ENCODE measurements at places on chromosomes 4 and X. TPM values are rescaled to one million over a fixed set of nuclear protein-coding genes. Genes with fewer than 3 reads are reported as not detected.

Gene ODAPH
- polyA plus RNA-seq, result not detected

Gene CEP44
- 15.7 TPM for polyA plus RNA-seq

Gene ATP1B4
- 296 TPM for polyA plus RNA-seq

Gene PRAF2
- polyA plus RNA-seq, result 20.3 TPM

Gene OPN1MW
- not detected for polyA plus RNA-seq

GRCh38 chr4:102527695-102528283 lies 26.6 kb downstream of the NFKB1 start:
- DNase-seq, result no peak

DNA sequence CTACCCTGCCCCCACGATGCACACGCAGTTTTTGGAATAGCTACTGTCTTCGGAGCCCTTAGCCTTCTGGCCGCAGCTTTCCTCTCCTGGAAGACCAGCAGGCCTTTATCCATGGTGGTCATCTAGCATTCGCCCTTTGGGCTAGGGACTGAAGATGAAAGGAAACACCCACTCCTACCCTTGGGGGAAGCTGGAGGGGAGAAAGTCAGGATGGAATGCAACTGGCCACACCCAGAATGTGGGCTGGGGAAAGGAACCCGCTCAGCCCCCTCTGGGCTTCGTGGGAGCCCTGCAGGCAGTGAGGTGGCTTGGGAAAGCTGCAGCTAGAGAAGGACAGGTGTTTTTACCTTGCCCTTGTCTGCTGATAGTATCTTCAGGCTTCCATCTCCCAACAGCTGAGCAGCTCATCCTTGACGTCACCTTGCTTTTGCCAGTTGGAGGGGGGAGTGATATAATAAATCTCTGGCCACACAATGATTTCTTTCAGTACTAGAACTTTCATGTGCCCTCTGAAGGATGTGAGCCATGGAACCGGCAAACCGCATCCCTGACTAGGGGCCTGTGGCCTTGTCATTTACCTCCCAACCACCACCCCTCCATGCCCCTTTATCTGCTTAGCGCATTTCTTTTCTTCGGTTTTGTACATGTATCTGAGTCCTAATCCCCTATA lies 59.0 kb downstream of the ELF4 start:
- DNase-seq, result no peak

- no peak for DNase-seq
These were observed 316.7 kb upstream of the DIPK2B start for GRCh38 chrX:45517090-45517973.

- DNase-seq, result no peak
These were observed 125.7 kb downstream of the ZC4H2 start for GRCh38 chrX:64850371-64851082.

DNA sequence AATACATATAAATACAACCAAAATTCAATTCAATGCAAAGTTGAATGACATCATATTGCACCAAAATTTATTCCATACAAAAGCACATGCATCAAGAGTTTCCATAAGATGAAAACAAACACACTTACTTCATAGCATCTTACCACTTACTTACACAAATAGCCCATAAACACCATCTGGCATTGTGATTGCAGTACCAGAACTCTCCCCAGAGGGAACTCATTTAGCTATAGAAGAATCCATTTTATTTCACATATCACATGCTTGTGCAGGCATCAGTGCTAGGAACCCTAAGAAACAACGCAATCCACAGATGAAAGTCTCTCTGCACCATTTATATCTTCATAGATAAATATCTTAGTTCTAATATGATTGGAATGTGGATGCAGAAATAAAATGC lies 77.9 kb downstream of the SLC7A11 start:
- no peak for DNase-seq

- no peak for DNase-seq
These were observed 23.0 kb downstream of the GALNT7 start for GRCh38 chr4:173191623-173192041.

GRCh38 chr4:26206999-26207398 lies 113.8 kb upstream of the RBPJ start:
- DNase-seq, result no peak

DNA sequence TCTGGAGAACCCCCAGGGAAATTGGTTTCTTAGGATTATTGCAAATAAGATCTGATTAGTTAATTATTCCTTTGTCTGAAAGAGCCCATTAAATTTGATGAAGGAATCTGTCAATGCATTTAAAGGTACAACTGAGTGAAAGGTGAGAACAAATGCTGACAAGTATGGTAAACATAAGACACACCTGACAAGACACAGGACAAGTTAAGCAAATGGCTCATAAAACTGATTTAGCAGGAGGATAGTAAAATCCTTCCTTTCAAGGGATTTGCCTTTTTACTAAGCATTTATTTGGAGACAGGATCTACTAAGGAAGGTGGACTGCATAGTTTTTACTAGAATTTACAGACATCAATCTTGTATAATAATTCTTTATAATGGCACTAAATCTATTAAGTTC lies 553.9 kb downstream of the SPRY1 start:
- DNase-seq, result no peak

DNA sequence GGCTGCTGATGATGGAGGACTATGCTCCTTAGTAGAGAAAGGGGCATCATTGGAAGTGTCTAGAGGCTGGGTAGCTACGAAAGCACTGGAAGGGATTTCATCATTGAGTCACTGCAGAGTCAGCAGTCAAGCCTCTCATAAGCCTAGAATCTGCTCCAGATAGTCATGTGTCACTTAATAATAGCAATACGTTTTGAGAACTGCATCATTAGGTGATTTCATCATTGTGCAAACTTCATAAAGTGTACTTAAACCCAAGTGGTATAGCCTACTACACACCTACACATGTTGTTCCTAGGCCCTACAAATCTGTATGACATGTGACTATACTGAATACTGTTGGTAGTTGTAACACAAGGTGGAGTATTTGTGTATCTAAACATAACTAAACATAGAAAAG lies 165.6 kb downstream of the PTTG2 start:
- no peak for DNase-seq

- no peak for DNase-seq
These were observed 20.8 kb upstream of the ZCCHC12 start for GRCh38 chrX:118802857-118803256.

DNA sequence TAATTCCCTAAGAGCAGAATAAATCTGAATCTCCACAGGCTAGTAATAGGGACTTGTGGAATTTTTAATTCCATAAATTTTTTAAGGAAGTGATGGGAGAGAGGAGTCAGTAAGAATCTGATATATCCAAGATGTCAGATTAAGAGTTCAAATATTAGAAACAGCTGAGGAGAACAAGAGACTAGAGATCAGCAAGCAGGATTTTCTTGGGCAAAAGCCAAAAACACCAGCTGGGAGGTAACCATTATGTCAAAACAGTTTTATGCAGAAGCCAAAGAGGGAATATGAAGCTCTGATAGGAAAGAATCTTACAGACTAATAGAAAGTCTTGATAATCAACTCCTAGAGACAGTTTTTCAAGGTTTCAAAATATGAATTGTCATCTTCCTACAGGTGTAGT lies 72.2 kb upstream of the RBPJ start:
- peak; percentile 68 for DNase-seq

GRCh38 chr4:6342530-6343293 lies 73.1 kb downstream of the WFS1 start:
- peak; percentile 47 for DNase-seq

GRCh38 chr4:183968502-183968901 lies 63.4 kb downstream of the STOX2 start:
- DNase-seq, result no peak

- DNase-seq, result peak; percentile 32
These were observed 359.5 kb downstream of the C4orf33 start for GRCh38 chr4:129455482-129455881.

- no peak for DNase-seq
These were observed 190.0 kb upstream of the EMCN start for GRCh38 chr4:100707786-100708185.

DNA sequence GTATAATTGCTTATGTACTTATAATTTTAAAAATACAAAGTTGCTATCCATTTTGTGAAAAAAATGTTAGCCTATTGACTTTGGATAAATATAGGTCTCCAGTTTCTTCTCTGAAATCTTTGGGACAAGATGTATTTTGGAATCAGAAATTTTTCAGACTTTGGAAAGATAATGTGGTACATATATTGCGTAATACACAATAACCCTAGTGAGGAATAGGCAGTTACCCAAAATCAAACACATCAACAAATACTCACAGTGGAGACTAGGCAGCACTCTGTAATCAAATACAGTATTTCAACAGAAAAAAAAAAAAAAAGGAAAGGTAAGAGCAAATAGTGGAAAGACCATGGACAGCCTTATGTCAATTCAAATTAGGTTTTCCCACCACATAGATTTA lies 796.8 kb downstream of the ADGRL3 start:
- DNase-seq, result no peak

GRCh38 chrX:48956728-48957414 lies 536 bp downstream of the OTUD5 start:
- DNase-seq, result no peak

DNA sequence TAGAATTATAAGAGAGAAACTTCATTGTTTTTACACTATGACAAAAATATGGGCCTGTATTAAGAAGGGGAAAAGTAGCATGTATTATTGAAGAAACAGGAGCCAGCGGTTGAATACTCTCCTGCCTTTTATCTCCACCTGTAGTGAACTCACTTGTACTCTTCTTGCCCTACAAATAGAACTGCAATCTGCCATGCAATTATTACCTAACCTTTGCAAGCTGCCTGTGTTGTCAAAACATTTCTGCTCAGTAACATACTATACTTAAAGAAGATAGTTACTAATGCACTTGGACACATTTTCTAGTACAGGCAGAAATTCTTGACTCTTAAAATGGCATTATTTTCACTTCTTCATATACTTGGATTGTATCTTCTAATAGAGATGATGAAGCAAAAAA lies 818.4 kb upstream of the GRID2 start:
- DNase-seq, result no peak

GRCh38 chr4:14419516-14419915 lies 582.8 kb upstream of the CPEB2 start:
- no peak for DNase-seq

GRCh38 chrX:100381619-100382018 lies 28.5 kb downstream of the PCDH19 start:
- no peak for DNase-seq

GRCh38 chr4:129346036-129346435 lies 250.1 kb downstream of the C4orf33 start:
- DNase-seq, result no peak

- no peak for DNase-seq
These were observed 61.3 kb downstream of the AR start for GRCh38 chrX:67604979-67605703.

GRCh38 chrX:20101934-20102581 lies 14.6 kb downstream of the MAP7D2 start:
- no peak for DNase-seq
